ENCODE measurements at places on chromosomes 1 and 21.
A peak's percentile ranks its signal among the peaks of the same experiment; 100 is the strongest.

- DNase-seq = no peak
Observed at GRCh38 chr1:209406168-209406567, 177.3 kb upstream of the CAMK1G start.

GRCh38 chr1:5447503-5447960 lies 544.7 kb downstream of the NPHP4 start:
- DNase-seq = no peak

- DNase-seq = no peak
Observed at GRCh38 chr1:245306020-245306419, 151.2 kb downstream of the KIF26B start.

DNA sequence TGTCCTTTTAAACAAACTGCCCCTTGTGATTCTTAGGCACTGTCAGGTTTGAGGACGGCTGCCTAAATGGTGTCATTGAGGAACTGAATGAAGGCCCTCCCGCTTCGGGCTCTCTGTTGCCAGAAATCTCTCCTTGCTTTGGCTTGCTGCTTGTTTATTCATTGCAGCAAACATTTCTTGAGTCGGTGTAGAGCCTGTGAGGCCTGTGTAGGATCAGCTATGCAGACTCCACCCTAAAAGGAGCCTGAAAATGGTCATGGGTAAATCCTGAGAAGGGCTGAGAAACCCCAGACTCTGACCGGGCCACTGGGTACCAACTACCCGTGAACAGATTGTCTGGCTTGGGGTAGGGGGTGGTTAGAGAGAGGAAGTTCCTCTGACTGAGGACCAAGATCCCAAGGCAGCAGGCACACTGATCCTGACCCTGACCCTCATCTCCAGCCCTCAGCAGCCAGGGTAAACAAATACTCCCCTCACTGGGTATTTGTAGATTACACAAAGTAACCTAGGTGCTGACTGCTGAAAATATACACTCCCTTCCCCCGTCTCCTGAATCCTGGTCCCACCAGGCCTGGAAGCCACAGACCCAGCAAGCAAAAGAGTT lies 3.1 kb downstream of the IL6R start:
- no peak for DNase-seq

DNA sequence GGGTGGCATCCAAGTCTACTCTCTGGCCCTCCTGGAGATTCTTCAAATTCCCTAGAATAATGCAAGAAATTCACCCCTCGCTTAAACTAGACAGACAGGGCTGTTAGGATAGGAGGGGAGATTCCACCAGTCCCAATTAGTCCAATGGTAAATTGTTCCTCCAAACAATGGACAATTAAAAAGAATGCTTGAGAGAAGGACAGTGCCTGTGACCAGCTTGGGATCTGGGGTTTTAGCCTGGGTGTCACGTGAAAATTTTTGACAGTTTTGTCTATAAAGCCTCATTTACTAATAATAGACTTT lies 177.7 kb upstream of the RAB4A start:
- DNase-seq = no peak

DNA sequence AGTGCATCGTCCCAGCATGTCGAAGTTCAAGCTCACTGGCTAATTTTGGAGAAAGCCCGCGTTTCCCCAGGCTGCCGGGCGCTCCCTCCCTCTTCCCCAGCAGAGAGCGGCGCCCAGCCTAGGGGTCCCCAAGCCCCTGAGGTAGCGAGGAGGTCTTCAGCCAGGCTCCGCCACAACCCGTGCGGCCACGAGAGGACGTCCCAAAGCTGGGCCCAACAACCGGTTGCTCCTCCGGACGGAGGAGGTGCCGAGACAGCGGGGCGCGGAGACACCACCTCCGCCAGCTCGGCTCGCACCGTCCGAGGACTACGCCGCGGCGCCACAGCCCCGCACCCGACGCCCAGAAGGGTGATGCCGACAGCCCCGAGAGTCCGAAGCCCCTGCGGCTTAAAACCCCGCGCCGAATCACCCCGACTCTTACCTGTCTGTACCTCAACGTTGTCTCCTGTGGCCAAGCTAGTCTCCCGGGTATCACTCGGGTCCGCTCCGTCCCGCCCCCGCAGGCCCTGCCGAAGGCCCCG lies at the start of gene DENND2C:
Gene DENND2C, minus strand, starts transcription at position 488 of the 521 bp plus-strand sequence. CDS start 44,065 bp downstream, outside the sequence.
- DNase-seq = no peak

DNA sequence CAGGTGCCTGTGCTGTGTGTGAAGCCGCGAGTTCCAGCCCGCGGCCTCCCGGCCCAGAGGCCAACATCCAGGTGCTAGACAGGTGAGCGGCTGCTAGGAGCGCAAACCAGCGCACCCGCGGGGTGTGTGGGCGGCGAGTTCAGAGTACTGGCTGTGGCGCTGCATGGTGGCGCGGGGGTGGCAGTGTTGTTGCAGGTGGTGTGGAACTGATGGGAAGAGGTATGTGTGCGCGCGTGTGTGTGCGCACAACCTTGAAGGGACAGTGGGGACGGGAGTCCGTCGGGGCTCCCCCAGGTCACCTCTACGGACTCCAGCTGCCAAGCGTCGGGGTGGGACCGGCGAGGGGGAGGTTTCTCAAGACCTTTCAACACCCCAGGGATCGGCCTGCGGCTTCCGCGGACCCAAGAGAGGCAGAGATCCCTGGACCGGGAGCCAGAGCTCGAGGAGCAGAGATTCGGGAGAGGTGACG lies 433 bp upstream of the DMBX1 start:
- DNase-seq = no peak

- DNase-seq = no peak
Observed at GRCh38 chr1:93620172-93620840, 61.3 kb downstream of the BCAR3 start.

GRCh38 chr1:68976916-68977610 lies 480.2 kb upstream of the DEPDC1 start:
- DNase-seq = no peak

DNA sequence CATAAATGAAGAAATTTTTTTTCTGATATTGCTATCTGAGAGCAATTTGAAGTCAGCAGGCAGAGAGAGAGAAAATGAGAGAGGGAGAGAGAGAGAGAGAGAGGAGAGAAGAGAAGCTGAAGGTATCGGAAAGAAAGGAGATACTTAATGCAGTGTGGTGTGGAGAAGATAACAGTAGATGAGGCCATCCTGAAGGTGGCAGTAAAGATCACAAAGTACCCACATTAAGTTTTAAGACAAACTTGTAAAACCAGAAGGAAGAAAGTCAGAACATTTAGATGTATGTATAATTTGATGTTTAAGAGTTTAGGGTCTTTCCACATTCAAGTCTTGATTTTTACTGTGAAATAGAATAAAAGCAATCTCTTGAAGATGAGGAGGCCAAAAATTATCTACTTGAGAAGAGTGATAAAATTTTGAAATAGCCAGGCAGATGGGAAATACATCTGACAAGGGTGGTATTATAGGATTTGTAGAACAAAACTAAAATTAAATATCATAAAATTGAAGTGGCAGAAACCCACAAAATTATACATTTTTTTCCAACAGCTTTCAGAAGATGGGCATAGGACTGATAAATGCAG lies 1753.4 kb downstream of the MRPL39 start:
- DNase-seq = no peak

- DNase-seq = no peak
Observed at GRCh38 chr1:107442551-107442950, 301.7 kb downstream of the NTNG1 start.

- no peak for DNase-seq
Observed at GRCh38 chr1:77039739-77040138, 172.5 kb downstream of the ST6GALNAC5 start.

- no peak for DNase-seq
Observed at GRCh38 chr1:36743286-36744005, 260.7 kb upstream of the CSF3R start.

DNA sequence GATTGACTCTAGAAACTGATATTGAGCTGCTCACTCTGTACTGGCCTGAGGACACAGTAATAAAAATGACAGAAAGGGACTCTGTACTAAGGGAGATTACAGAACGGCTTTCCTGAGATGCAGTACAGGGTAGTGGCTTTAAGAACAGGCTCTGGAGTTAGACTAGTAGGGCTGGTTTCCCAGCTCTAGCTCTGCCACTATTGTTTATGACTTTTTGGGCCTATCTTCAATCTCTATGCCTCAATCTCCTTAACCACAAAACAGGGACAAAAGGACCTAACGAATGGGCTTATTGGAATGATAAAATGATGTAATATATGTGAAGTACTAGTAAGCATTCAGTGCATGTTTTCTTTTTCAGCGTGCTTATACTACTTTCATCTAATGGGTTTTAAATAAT lies 1.4 kb downstream of the DEPDC1 start:
- no peak for DNase-seq

DNA sequence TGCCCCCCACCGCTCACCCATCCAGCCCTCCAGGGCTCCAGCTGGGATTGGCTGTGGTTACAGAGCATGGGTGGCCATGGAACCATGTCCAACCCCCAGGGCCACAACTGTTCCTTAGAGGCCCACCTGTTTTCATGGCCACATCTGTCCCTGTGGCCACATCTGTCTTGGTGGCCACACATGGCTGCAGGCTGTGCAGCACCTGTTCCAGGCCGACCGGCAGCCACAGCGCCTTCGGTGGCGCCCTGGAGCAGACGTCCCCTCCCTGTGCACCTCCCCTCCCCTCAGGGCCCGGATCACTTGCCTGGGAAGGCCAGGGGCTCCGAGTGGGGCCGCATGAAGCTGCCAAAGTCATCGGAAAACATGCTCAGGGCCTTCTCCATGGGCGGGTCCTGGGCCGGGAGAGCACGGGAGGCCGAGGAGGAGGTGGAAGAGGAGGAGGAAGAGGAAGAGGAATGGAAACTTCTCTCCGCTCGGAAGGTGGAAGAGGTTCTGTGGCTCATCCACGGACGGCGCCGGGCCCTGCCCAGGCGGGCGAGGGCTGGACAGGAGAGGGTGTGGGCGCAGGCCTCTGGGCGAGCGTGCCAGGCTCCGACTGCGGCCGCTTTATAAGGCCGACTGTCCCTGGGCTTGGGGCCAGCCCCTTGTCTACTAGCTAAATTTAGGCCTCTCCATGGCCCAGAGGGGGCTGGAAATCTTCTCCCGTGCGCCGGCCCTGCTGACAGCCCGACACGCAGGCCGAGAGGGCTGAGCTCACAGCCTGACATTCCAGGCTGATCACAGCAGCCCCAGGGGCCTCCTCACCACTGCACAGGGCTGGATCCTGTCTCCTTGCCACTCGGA lies at the start of gene HSPB7:
Gene HSPB7, minus strand, starts transcription at position 583 of the 843 bp plus-strand sequence. Its CDS starts 80 bp downstream, at position 503.
- DNase-seq = no peak

DNA sequence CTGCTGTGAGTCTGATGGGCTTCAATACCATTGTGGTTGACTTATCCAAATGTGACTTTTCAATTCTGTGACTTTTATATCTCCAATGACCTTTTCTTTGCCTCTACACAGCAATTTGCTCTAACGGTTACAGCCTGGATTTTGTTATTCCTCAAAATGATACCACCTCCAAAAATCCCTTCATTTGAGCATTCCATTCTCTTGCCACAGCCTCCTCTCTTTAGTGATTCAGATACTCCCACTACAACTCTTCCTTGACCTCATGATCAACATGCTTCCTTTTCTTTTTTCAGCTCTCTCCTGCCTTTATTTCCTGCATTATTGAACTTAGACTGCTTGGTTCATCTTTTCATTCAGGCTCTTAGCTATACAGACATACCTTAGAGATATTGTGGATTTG lies 16.6 kb upstream of the IL19 start:
- DNase-seq = no peak

GRCh38 chr1:245551536-245551935 lies 396.8 kb downstream of the KIF26B start:
- no peak for DNase-seq

DNA sequence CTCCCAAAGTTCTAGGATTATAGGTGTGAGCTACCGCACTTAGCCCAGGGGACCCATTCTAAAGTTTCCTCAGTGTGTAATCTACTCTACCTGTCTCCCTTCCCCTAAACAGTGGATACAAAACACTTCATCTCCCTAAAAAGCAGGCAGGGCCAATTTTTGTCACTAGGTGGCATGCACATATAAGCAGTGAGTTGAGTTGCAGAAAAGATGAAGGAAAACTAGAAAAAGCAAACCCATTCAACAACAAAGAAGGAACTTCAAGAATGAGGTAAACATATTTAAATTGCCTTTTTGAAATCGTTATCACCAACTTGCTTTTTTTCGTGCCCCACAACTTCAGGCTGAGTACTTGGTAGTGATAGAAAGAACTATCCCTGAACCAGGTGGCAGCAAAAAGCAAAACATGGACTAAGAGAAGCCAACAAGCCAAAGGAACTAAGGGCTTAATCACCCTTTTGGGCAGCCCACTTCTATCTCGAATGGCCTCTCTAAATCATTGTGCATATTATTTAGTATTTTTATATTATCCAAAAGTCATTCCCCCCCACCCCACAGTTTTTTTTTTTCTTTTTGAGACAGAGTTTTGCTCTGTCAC lies 19.7 kb upstream of the ALDH9A1 start:
- peak; percentile 37 for DNase-seq

DNA sequence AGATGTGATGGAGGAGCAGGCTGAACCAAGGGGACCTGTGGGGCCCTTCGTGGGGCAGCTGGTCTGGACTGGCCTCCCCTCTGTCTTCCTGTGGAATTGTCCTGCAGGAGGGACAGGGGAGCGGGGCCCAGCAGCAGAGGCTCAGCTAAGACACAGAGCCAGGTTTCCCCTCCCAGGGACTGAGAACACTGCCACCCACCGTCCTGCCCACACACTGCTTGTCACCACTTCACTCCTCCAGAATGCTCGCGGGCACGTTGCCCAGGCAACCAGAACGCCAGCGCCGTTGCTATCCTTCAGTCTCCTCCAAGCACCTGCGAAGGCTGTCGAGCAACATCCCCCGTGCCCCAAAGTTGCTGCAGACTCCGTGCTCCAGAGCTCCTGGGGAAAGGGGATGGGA lies 46.4 kb downstream of the AJAP1 start:
- no peak for DNase-seq

- no peak for DNase-seq
Observed at GRCh38 chr1:206466840-206467649, 3.2 kb upstream of the IKBKE start.

DNA sequence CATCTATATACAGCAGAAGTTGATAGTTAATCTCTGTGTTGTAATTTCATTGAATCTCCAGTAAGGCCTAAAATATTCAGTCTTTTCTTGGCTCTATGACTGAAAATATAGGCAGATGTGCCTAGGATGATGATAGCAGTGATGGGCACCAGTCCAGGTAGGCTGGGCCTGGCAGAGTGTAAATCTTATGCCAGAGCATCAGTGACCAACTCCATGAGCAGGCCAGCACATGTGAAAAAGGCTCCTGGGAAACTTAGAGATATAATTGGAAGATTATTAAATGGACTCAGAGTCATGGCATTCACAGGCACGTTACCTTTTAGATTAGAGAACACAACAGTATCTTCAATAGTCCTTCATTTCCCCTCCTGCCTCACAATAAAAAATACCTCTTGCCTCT lies 20.7 kb upstream of the CYYR1 start:
- DNase-seq = no peak

DNA sequence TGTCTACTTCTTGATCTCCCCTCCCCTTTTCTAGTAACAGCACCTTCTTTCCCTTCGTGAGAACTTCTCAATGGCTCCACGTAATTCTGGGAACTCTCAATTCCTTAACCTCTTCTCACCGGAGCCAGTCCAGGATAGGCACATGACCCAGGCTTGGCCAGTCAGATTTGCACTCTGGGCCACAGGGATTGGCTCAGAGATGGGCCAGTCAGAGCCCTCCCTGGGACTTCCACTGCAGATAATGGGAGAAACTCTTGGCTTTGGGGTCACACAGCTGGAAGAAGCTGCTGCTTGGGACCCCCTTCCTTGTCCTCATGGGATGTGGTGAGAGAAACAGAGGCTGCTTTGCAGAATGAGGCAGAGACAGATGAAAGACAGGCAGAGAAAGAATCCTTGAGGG lies 302.3 kb downstream of the PTPRU start:
- no peak for DNase-seq
